ENCODE measurements at places on chromosomes 12 and 14.
A peak's percentile ranks its signal among the peaks of the same experiment; 100 is the strongest.

- DNase-seq = no peak
These were observed 120.9 kb downstream of the SINHCAF start for GRCh38 chr12:31205054-31205453.

DNA sequence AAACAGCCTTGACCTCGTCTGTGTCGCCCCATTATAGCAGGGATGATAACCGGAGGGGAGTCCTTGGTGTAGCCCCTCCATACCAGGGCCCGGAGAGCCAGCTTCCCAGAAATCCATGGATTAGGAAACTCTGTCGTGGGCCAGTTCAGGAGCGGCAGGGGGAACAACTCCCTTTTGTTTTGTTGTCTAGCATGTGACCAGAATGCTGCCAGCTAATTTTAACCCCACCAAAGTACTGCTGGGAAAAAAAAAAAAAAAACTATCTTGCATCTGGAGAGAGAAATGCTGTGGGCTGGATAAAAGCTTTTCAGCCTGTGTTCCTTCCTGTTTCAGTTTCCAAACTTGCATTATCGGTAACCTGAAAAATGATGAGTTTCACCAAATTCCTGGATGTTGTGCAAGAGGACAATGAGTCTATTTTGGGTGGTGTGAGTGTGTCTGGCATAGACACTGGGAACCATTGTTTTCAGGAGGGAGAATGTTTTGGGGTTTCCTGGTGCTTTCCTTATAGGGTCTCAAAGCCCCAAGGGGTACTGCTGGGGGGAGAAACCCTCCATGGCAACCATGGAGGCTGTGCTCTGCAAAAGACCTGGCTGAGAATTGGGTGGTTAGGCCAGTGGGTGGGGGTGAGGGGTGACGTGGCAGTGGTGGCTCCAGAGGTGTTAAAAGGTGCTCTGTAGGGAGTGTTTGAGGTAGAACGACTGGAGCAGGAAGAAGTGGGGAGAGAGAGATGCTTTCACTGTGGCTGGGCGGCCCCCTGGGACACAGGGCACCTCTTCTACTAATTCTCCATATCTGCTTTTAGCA is 14.9 kb upstream of the IRF2BPL start:
- DNase-seq = peak; percentile 70

- no peak for DNase-seq
These were observed 66.2 kb upstream of the BCL2L14 start for GRCh38 chr12:12004524-12004923.

- DNase-seq = no peak
These were observed 1.0 kb upstream of the RPS6KL1 start for GRCh38 chr14:74924061-74924460.

GRCh38 chr12:28681980-28682379 is 467.1 kb upstream of the FAR2 start:
- no peak for DNase-seq

All from brain (organoid and tissue), 16 donors.